ENCODE measurements at places on chromosomes 7 and 10. TPM values are rescaled to one million over a fixed set of nuclear protein-coding genes. Genes with fewer than 3 reads are reported as not detected.

- no peaks in the 10 kb centered on the region for H3K36me3 ChIP-seq
- no peaks in the 10 kb centered on the region for H3K27me3 ChIP-seq
- DNase-seq: no peak
- no peak overlapping the region for H3K27ac ChIP-seq
- no peak overlapping the region for H3K4me3 ChIP-seq
- H3K4me1 ChIP-seq: peaks cover 1% of the 10 kb centered on the region
These were observed 20.6 kb downstream of the SHTN1 start for GRCh38 chr10:116984202-116984990.

GRCh38 chr7:82162289-82162688 is 281.3 kb downstream of the CACNA2D1 start:
- no peaks in the 10 kb centered on the region for H3K27me3 ChIP-seq
- no peaks in the 10 kb centered on the region for H3K36me3 ChIP-seq
- H3K4me1 ChIP-seq: no peaks in the 10 kb centered on the region
- H3K27ac ChIP-seq: no peak overlapping the region
- DNase-seq: no peak

The ADRB1 gene
- 2.9 TPM for total RNA-seq

The TACC2 gene
- total RNA-seq: 21.6 TPM

DNA sequence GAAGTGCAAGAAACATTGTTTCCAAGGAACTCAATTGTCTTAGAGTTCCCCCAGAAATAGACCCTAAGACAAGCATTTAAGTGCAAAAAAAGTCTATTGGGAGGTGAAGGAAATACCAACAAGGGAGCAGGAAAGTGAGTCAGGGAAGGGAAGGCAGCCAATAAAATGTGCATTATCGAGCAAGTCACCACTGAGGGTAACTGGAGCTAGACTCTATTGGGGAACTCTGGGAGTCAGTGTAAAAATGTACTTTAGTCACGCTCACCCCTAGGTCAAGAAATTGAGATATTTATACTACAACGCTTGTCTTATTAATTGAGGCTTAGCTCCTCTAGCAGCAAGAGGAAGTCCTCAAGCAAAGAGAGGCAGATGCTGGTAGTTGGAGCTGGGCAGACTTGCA is 137.7 kb downstream of the RTKN2 start:
- H3K4me1 ChIP-seq: no peaks in the 10 kb centered on the region
- H3K4me3 ChIP-seq: no peak overlapping the region
- no peaks in the 10 kb centered on the region for H3K27me3 ChIP-seq
- no peak for DNase-seq
- H3K27ac ChIP-seq: no peak overlapping the region

The AKR1C8 gene
- 0.94 TPM for total RNA-seq

The ACHE gene
- 14.7 TPM for total RNA-seq

- DNase-seq: peak; percentile 74
- H3K36me3 ChIP-seq: no peaks in the 10 kb centered on the region
- no peaks in the 10 kb centered on the region for H3K4me1 ChIP-seq
- peak overlapping the region; percentile 44 for H3K27ac ChIP-seq
- H3K4me3 ChIP-seq: no peak overlapping the region
These were observed 169.2 kb downstream of the NOC3L start for GRCh38 chr10:94193466-94193924.

DNA sequence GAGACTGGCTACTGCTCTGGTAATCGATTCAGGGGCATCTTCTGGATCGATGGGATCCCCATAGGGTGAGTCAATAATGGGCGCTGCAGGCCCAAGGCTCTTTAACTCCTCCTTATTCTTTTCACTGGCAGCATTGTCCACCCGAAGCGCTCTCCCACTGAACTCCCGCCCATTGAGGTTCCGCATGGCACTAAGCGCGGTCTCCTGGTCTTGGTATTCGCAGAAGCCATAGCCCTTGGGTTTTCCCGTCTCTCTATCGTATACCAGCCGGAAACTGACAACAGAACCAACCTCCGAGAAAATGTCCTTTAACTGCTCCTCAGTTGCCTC is 285 bp downstream of the CSTF2T start:
- peak overlapping the region; percentile 99 for H3K27ac ChIP-seq
- no peak for DNase-seq
- peaks cover 15% of the 10 kb centered on the region for H3K4me1 ChIP-seq
- peak overlapping the region; percentile 90 for H3K4me3 ChIP-seq

The ERVW-1 gene
- total RNA-seq: 0.11 TPM

The IL2RA gene
- total RNA-seq: not detected

DNA sequence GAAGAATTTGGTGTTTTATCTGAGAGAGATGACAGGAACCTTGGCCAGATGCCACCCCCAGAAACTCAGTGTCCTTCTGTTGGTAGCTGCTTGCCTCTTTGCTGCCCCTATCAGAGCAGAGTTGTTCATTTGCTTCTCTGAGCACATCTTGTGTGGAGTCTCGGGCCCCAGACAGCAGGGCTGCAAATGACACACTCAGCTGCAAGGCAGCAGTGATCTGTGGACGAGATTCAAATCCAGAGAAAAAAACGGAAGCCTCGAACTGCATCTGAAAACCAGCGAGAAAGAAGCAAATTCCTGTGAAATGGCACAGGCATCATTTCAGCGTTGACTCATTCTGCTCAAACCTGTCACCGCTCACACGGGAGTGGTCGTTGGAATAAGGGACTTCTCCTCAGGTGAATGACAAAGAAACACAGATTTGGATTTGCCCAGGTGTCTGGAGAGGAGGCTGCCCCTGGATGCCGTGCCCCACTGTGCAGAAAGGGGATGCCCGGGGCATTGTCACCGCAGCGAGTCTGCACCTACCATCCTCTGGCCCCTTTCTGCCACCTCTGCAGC is 144.7 kb downstream of the PFKFB3 start:
- no peak overlapping the region for H3K4me3 ChIP-seq
- no peaks in the 10 kb centered on the region for H3K36me3 ChIP-seq
- DNase-seq: no peak
- no peak overlapping the region for H3K27ac ChIP-seq
- no peaks in the 10 kb centered on the region for H3K27me3 ChIP-seq
- peaks cover 32% of the 10 kb centered on the region for H3K4me1 ChIP-seq

All from spinal cord (tissue), 10 donors.